A549 (cell line): ENCODE measurements at places on chromosomes 2 and 18. TPM values are rescaled to one million over a fixed set of nuclear protein-coding genes. Genes with fewer than 3 reads are reported as not detected.

Gene ADRA2B
- 0.04 to 0.07 TPM (median 0.05 TPM) in 3 replicates for polyA plus RNA-seq

Gene TGFA
- 5.2 to 7.1 TPM (median 5.3 TPM) in 3 replicates for polyA plus RNA-seq

Gene SKA1
- 11.9 to 15.2 TPM (median 12.5 TPM) in 3 replicates for polyA plus RNA-seq

Gene ONECUT2
- 0.32 to 0.47 TPM (median 0.45 TPM) in 3 replicates for polyA plus RNA-seq

Gene CFC1
- polyA plus RNA-seq: not detected in 3 replicates

Gene ABCG8
- not detected in 3 replicates for polyA plus RNA-seq

Gene CCDC150
- polyA plus RNA-seq: 9.9 to 14.2 TPM (median 13.2 TPM) in 3 replicates

Gene TRIM43
- not detected in 3 replicates for polyA plus RNA-seq

Gene TRAPPC8
- 12.0 to 12.4 TPM (median 12.2 TPM) in 3 replicates for polyA plus RNA-seq

Gene ANKRD62
- not detected in 3 replicates for polyA plus RNA-seq

Gene STRN
- 13.1 to 13.9 TPM (median 13.2 TPM) in 3 replicates for polyA plus RNA-seq
